ENCODE measurements at places on chromosomes 4 and X.

- no peak overlapping the region for H3K4me3 ChIP-seq
- H3K4me1 ChIP-seq, result no peaks in the 10 kb centered on the region
- H3K27ac ChIP-seq, result no peak overlapping the region
Measured at GRCh38 chrX:133859336-133859735, 126.1 kb downstream of the GPC3 start.

GRCh38 chrX:20596856-20597255, 330.1 kb upstream of the RPS6KA3 start:
- peaks cover 20% of the 10 kb centered on the region for H3K4me1 ChIP-seq
- DNase-seq, result no peak
- H3K4me3 ChIP-seq, result no peak overlapping the region
- peaks cover 3% of the 10 kb centered on the region for H3K27me3 ChIP-seq
- H3K36me3 ChIP-seq, result no peaks in the 10 kb centered on the region

- H3K27me3 ChIP-seq, result no peaks in the 10 kb centered on the region
- no peak for DNase-seq
- H3K36me3 ChIP-seq, result peaks cover 8% of the 10 kb centered on the region
- H3K27ac ChIP-seq, result no peak overlapping the region
- H3K4me3 ChIP-seq, result no peak overlapping the region
Measured at GRCh38 chr4:87025614-87026041, 90.8 kb downstream of the AFF1 start.

DNA sequence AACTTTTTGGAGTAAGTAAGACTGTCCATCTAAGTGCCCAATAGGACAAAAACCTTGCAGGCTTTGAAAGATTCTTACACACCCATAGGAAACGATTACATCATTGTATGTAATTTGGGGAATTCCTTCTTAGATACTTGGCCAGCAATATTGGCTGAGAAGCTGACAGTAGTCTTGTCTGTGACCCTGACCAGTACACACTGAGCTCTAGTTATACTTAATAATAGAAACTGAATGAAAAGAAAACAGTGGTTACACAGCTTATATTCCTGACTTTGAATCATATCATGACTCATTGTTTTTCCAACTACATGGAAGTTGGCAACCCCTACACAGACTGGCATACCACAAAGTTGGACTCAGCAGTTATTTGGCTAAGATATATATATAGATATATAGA, 7.1 kb upstream of the TLR2 start:
- H3K27me3 ChIP-seq, result peaks cover 51% of the 10 kb centered on the region
- DNase-seq, result no peak
- H3K4me1 ChIP-seq, result no peaks in the 10 kb centered on the region
- H3K27ac ChIP-seq, result no peak overlapping the region
- H3K36me3 ChIP-seq, result no peaks in the 10 kb centered on the region
- H3K4me3 ChIP-seq, result no peak overlapping the region

GRCh38 chr4:34964613-34965012, 1279.7 kb downstream of the ARAP2 start:
- no peak for DNase-seq
- H3K4me1 ChIP-seq, result no peaks in the 10 kb centered on the region
- no peaks in the 10 kb centered on the region for H3K27me3 ChIP-seq
- H3K36me3 ChIP-seq, result no peaks in the 10 kb centered on the region

DNA sequence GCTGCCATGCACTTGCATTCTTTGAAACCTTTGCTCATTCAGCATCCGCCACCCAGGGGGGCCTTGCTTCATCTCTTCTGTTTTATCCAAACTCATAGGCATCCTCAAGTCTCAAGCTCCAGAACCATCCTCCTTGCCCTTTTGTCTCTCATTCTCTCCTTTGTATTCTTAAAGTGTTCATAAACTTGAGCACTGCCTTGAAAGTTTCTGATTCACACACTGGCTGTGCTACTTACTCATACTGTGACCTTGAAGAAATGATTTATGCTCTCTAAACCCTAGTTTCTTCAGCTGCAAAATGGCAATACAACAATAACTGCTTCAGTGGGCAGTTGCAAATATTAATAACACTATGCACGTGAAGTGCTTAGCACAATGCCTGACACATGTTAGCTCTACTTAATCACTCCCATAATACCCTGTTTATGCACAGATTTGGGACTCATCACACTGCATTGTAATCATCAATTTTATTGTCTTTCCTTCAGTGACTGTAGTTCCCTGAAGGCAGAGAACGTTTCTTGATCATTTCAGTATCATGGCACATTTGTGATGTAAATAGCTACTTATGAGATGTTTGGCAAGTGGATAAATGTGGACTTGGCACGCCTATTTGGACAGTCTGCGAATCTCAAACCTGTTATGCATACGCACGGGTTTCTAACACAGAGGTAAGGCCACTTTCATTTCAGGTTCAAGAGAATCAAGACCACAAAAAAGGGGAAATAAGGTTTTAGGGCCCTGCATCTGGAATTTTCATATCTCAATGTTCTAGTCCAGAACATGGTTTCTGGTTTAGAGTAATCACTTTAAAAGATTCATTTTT, 291.0 kb downstream of the LDB2 start:
- H3K27ac ChIP-seq, result no peak overlapping the region
- H3K4me3 ChIP-seq, result no peak overlapping the region
- H3K27me3 ChIP-seq, result no peaks in the 10 kb centered on the region
- DNase-seq, result no peak
- H3K4me1 ChIP-seq, result no peaks in the 10 kb centered on the region
- H3K36me3 ChIP-seq, result no peaks in the 10 kb centered on the region

GRCh38 chr4:107850438-107850837, 25.7 kb downstream of the SGMS2 start:
- no peaks in the 10 kb centered on the region for H3K36me3 ChIP-seq
- H3K4me1 ChIP-seq, result peaks cover 4% of the 10 kb centered on the region
- H3K27me3 ChIP-seq, result peaks cover 9% of the 10 kb centered on the region
- DNase-seq, result no peak

GRCh38 chrX:24283127-24283794, 30.6 kb downstream of the SUPT20HL2 start:
- H3K36me3 ChIP-seq, result no peaks in the 10 kb centered on the region
- DNase-seq, result no peak
- H3K4me3 ChIP-seq, result no peak overlapping the region
- H3K27ac ChIP-seq, result no peak overlapping the region

DNA sequence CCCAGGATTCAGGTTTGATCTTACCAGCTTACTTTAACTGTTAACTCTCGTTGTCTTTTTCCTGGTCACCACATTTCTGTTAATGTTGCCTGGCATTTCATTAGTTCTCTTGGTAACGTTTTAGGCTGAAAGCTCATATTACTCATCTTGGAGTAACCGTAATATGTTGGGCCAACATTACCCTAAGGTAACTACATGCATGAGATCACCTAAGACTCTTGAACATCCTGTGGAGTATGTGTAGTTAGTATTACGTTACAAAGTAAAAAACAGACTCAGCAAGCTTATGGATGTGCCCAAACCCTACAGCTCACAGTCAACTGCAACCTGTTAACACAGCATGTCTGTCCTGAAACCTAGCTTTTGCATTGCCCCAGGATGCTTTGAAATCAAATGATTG, 203.3 kb upstream of the HS3ST1 start:
- H3K4me1 ChIP-seq, result no peaks in the 10 kb centered on the region
- no peak for DNase-seq
- H3K4me3 ChIP-seq, result no peak overlapping the region
- no peak overlapping the region for H3K27ac ChIP-seq
- peaks cover 2% of the 10 kb centered on the region for H3K27me3 ChIP-seq

DNA sequence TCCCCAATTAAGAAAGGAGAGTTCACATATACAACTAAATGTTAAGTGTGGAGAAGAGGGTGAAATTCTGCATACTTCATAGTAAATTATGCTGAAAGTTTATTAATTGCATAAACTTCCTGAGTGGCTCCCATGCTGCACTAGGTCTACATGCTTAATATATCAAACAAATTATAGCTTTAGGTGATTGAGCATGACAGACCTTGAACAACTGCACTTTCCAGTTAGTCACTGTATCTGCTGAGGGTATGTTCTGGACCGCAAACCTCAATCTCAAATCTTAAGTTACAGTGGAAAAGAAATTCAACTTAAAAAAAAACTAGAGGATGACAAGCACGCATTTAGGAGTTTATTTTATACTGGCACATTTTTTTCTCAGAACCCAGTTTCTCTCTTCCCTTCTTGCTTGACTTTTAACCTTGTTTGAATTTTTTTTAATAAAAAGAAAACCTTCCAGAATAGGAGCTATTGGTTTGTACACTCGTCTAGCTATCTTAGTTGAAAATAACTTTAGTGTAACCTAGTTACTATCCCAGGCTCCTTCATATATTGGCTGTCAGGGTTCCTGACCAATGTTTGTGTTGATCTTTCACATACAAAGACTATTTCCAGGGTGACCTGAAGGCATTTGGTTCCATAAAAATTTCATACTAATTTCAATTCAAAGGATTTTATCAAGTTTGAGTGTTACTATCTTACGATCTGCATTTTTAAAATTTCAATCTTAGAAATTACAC, 10.2 kb upstream of the FAM120C start:
- H3K27ac ChIP-seq, result no peak overlapping the region
- peaks cover 8% of the 10 kb centered on the region for H3K27me3 ChIP-seq
- no peak overlapping the region for H3K4me3 ChIP-seq

DNA sequence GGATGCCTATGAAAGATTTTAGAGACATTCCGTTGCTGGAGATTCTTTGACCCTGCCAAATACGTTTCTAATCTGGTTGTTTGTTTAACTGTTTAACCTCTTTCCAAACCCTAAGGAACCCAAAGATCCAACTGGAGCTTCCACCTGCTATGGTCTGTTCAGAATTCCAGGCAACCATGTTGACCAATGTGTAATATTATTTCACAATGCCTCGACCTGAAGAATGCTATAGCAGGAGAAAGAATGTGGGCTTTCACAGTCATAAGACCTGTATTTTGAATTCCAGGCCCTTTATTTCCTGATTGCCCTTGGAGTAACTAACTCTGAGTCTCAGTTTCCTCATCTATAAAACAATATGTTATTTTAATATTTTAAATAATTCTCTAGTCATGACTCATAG, 90.8 kb downstream of the COL25A1 start:
- no peak overlapping the region for H3K4me3 ChIP-seq
- H3K27ac ChIP-seq, result no peak overlapping the region
- H3K36me3 ChIP-seq, result no peaks in the 10 kb centered on the region
- peaks cover 3% of the 10 kb centered on the region for H3K27me3 ChIP-seq
- no peak for DNase-seq
- no peaks in the 10 kb centered on the region for H3K4me1 ChIP-seq

DNA sequence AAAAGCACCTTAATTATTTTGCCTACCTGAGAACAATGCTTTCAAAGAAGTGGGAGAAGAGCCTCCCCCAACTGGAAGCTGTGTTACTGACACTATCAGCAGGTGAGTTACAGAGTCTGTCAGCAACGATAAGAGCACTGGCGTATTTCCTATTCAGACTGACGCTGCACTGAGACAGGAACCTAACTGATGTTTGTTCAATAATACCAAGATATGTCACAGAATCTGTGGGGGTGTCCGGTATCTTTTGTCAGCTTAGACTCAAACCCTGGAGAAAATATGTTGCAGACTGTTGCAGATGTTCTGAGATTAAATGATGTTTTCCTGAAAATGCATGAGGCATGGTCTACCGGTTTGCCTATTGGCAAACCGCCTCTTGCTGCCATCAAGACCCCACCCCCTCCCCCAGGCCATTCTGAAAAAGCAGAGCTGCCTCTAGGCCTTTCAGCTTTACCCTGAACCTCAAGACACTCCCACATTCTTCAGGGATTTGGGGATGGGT, 115.2 kb upstream of the KIT start:
- H3K4me1 ChIP-seq, result no peaks in the 10 kb centered on the region
- H3K36me3 ChIP-seq, result no peaks in the 10 kb centered on the region
- no peaks in the 10 kb centered on the region for H3K27me3 ChIP-seq
- H3K27ac ChIP-seq, result no peak overlapping the region

DNA sequence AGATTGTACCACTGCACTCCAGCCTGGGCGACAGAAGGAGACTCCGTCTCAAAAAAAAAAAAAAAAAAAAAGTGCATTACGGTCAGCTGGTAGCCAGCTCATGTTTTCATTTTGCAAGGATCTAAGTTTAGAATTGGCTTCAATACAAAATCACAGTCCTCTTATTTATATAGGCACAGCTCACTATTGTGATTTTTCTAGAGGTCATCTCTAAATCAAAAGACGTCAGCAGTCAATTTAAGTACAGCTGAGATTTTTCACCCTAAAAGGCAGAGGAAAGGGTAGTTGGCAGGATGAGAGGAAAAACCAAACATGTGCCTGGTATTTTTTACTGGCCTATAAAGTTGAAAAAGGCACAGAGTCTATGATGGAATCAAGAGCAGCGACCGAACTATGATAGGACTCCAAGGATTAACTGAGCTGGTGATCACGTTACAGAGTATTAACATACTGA, 30.8 kb downstream of the ASB5 start:
- H3K36me3 ChIP-seq, result no peaks in the 10 kb centered on the region
- H3K4me1 ChIP-seq, result no peaks in the 10 kb centered on the region
- no peak for DNase-seq
- H3K4me3 ChIP-seq, result no peak overlapping the region

DNA sequence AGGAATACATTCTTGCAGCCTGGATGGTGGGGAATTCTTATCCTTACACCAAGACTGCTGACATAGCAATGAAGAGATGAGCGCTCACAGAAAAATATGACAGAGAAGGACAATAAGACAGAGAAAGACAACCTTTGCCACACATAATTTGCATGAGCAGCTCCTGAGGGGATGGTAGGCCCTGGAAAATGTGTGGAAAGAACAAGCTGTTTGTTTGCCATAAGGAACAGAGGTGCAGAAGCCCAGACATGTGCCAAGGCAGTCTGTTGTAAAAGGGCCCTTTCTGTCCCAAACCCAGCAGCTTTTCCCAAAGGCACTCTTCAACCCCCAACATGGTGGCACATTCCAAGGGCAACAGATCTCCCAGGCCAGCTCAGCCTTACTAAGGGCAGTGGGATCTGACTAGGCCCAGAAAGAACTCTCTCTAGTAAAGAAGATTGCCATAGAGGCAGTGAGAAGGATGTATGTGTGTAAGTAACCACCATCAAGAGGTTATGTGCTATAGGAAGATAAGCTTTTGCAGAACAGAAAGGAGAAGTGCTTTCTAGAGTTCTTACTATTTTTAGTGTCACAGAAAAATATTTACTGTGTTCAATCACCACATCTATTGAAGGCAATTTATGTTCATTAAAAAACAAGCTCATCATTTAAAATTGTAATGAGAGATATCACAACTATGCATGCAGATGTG, 287.0 kb upstream of the RASGEF1B start:
- no peaks in the 10 kb centered on the region for H3K36me3 ChIP-seq
- H3K27me3 ChIP-seq, result no peaks in the 10 kb centered on the region
- H3K4me3 ChIP-seq, result no peak overlapping the region
- peaks cover 14% of the 10 kb centered on the region for H3K4me1 ChIP-seq
- no peak for DNase-seq
- H3K27ac ChIP-seq, result no peak overlapping the region

DNA sequence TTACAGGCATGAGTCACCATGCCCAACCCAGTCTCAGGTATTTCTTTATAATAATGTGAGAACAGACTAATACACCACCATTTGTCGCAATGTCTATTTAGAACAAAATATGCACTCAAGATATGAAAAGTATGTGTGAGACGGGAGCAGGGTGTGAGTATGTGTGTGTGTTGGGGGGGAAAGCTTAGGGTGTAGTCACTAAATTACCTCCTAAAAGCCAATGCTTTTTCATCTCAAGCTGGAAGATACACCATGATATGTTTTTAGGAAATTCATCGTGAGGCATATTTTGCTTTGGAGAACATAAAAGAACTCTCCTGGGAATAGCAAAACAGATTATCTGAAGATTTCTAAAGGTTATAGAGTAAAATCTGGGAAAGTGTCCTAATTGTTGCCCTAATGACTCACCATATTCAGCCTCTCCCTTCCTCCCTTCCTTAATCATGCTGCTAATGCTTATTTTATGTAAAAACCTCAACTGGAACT, 262.7 kb downstream of the PDHA2 start:
- no peaks in the 10 kb centered on the region for H3K4me1 ChIP-seq
- H3K36me3 ChIP-seq, result no peaks in the 10 kb centered on the region
- no peak overlapping the region for H3K4me3 ChIP-seq

- no peak overlapping the region for H3K4me3 ChIP-seq
- H3K27me3 ChIP-seq, result no peaks in the 10 kb centered on the region
- no peaks in the 10 kb centered on the region for H3K36me3 ChIP-seq
Measured at GRCh38 chrX:66221856-66222255, 57.8 kb downstream of the HEPH start.

All from activated CD8-positive, alpha-beta memory T cell treated with anti-CD3 and anti-CD28 coated beads, Interleukin-2, amount 10 ng/mL, durations not matched to agents 7 days and 5 days (primary cell).